Cerebellum (tissue), 4 donors: ENCODE measurements at places on chromosomes 6 and 20.

DNA sequence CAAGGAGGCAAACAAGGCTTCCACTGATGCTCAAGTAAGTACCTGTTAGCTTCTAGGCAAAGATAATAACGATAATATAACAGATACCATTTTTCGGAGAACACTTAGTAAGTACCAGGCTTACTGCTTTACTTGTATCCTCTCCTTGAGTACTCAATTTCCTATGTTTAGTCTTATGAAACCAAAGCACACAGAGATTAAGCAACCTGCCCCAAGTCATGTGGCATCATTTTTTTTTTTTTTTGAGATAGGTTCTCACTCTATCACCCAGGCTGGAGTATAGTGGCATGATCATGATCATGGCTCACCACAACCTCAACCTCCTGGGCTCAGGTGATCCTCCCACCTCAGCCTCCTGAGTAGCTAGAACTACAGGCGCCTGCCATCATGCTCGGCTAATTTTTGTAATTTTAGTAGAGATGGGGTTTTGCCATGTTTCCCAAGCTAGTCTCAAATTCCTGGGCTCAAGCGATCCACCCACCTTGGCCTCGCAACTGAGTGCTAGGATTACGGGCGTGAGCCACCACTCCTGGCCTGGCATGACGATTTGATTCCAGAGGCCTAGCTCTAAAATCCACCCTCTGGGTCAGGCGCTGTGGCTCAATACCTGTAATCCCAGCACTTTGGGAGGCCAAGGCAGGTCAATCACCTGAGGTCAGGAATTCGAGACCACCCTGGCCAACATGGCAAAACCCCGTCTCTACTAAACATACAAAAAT lies 14.0 kb downstream of the SPAG4 start:
- no peak for DNase-seq

DNA sequence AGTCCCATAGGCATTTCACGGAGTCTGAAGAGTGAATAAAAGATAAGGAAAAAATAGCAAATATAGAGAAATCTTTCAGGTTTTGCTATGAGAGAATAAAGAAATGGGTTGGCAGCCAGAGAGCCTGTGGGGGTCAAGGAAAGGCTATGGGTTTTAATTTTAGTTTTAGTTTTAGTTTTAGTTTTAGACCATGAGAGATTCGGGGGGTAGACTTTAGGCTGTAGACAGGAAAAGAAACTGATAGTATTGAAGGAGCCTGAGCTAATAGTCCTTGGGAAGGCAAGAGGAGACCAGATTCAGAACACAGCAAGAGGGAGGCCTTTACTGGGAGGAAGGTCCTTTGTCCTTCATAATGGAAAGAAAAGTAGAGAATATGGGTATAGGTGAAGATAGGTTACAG lies 19.3 kb downstream of the DOP1A start:
- DNase-seq: no peak

DNA sequence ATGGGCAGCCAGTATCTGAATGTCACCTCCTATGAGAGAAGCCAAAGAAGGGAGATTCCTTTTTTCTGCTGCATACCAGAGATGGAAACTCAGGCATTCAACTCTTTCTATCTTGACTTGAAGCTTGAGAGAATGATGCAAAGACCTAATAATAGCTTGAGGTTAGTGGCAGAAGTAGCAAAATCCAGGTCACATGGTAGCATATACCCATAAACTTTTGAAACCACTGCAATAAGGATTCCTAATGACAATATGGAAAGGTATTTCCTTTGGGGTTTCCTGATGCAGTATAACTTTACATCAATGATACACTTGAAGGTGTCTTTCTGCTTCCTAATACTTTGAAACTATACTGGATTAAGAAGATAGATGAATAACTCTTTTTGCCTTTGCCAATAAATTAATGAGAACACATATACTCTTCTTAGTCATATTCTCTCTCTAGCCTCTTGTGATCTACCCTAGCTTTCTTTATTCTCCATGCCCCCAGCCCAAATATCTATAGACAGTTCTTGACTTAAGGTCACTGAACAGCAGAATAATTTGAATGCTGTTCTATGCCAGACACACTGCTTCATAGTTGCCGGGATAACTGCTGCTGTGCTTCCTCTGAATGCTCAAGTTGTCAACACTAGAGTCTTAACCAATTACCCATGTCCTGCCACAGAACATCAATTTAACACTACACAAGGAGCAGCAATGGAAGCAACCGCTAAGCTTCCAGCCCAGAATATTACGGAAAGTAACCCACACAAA lies 155.5 kb upstream of the SIM1 start:
- DNase-seq: no peak

DNA sequence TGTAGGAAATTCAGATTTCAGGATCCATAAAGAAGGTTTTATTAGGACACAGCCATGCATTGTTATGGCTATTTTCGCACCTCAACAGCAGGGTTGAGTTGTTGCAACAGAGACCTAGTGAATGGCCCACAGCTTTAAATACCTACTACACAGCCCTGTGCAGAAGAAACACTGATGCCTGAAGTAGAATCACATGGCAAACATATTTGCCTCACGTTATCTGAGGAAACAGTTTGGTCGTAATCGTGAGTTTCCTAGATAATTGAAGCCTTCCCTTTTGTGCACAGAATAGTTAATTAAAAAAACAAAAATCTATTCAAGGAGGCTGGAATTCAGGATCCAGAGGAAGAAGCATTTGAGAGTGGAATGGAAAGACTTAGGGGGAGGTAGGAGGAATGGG lies 55.1 kb downstream of the GCNT2 start:
- no peak for DNase-seq

DNA sequence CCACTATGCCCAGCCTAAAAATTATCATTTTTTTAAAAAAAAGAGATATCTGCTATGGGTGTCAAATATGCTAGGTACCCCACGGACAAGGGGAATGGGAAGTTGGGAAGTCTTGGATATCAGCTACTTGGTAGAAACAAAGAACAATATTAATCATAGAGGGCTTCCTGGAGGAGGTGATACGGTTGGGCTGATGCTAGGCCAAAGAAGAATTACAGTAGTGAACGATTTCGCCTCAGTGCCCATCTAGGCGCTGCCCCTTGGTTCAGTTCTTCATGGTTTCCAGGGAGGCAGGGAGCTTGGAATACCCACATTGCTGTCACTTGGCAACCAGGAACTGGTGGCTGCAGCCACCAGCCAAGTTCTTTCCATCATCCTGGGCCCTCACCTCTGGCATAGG lies 5.5 kb upstream of the PSMF1 start:
- no peak for DNase-seq

DNA sequence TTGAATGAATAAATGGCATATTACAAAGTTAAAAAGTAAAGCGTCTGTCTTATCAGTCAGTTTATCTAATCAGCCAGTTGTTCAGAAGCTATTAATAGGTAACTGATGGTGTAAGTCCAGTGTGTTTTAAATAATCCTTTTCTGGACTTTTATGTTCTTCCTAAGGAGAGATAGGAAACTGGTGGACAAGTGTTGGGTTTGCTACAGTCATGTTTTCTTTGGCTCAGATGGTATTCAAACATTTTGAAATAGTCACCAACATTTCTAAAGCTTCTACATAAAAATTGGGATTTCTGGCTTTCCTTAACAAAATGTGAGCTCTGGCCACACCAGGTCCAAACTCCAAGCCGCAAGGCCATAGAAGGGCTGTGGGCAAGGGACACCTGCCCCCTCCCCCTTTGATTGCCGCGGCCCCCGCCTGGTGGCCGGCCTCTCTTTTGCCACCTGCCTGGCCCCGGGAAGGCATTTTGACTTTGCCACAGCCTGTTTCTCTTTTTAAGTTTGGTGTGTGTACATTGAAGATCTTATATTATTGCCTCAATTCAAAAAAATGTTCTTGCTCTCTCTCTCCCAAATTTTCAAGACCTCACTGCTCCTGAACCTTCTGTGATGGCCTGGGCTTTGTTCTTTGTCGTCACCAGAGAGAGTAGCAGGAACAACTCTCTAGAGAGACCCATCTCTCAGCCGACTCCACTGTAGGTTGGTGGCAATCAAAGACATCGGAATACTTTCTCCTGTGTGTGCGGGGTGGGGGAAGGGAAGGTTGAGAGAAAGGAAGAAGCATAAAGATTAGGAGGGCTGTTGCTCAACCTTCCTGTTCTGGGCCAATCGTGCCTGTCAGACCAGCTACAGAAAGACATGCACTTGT lies 84.0 kb upstream of the ZNF217 start:
- no peak for DNase-seq

- no peak for DNase-seq
These were observed 32.3 kb downstream of the HDDC2 start for GRCh38 chr6:125269328-125269985.

GRCh38 chr6:118743746-118744145 lies 92.4 kb upstream of the CEP85L start:
- DNase-seq: no peak

DNA sequence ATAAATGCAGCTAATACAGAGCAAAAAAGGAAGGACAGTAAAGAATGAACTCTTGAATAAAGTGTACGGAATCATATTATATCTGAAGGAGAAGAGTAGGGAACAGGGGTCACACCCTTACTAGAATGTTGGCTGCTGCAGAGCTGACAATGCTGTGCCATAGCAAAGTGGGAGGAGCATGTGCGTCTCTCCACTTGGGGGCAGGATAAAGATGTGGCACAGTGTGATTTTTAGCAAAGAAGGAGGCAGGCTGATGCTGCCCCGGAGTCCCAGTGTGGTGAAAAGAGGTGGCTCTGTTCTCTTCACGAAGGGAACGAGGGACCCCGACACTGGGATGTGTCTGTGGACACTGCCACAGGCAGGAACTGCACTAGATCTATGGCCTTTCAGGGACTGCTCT lies 67.5 kb downstream of the INSM1 start:
- peak; percentile 45 for DNase-seq

DNA sequence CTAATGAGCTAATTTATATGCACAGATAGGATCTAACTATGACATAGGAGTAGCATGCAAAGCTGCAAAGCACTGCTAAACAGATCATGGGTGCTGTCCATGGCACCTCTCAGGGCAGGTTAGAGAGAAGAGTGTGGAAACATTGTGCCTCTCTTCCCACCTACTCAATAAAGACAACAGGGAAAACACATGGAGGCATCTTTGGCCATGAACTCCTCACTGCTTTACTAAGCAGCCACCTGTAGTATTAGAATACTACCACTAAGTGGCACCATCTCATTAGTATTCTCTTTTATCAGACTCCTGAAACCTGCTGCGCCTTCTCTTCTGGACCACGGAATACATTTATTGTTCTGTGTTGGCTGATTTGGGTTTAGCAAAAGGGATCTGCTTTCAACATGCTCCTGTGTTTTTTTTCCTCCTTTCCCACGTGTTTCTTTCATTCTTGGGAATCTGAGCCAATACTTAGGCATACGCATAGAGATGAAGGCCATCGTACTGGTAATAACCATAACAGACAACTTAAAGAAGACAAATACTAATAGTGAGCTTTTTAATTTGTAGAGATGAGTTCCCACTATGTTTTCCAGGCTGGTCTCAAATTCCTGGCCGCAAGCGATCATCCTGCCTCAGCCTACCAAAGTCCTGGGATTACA lies 9.4 kb upstream of the HDDC2 start:
- peak; percentile 75 for DNase-seq

GRCh38 chr6:147390909-147391536 lies 117.5 kb upstream of the SAMD5 start:
- no peak for DNase-seq

- DNase-seq: no peak
These were observed 117.8 kb upstream of the F13A1 start for GRCh38 chr6:6438286-6438685.

GRCh38 chr20:57308451-57309271 lies 20.9 kb upstream of the SPO11 start:
- DNase-seq: no peak

- no peak for DNase-seq
These were observed 171.6 kb upstream of the CITED2 start for GRCh38 chr6:139546106-139546472.

GRCh38 chr6:153941768-153942167 lies 97.3 kb upstream of the OPRM1 start:
- no peak for DNase-seq

- DNase-seq: no peak
These were observed 41.6 kb downstream of the C6orf15 start for GRCh38 chr6:31070711-31071197.

GRCh38 chr20:32988008-32988407 lies 16.2 kb downstream of the SUN5 start:
- no peak for DNase-seq

GRCh38 chr6:20630136-20630535 lies 95.9 kb downstream of the CDKAL1 start:
- DNase-seq: no peak

DNA sequence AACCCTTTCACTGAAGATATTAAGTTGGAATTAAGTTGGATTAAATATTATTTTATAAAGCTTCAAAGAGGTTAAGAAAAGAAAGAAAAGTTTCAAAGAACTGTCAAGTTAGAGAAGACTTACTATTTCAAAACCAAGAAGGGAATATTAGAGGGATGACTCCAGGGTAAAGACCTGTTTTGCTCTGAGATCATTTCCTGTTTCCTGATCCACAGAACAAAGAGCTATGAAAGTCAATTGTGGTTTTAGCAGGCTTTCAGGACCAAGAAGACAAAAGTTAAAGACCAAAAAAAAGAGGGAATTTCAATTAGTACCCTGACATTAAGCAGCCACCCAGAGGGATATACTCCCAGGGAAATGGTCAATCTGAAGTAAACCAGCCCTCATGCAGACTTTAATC lies 19.4 kb downstream of the ESF1 start:
- DNase-seq: no peak

- peak; percentile 67 for DNase-seq
These were observed 20.0 kb upstream of the TRIM27 start for GRCh38 chr6:28943557-28944411.

GRCh38 chr20:58479726-58480440 lies 35.3 kb downstream of the APCDD1L start:
- DNase-seq: no peak

DNA sequence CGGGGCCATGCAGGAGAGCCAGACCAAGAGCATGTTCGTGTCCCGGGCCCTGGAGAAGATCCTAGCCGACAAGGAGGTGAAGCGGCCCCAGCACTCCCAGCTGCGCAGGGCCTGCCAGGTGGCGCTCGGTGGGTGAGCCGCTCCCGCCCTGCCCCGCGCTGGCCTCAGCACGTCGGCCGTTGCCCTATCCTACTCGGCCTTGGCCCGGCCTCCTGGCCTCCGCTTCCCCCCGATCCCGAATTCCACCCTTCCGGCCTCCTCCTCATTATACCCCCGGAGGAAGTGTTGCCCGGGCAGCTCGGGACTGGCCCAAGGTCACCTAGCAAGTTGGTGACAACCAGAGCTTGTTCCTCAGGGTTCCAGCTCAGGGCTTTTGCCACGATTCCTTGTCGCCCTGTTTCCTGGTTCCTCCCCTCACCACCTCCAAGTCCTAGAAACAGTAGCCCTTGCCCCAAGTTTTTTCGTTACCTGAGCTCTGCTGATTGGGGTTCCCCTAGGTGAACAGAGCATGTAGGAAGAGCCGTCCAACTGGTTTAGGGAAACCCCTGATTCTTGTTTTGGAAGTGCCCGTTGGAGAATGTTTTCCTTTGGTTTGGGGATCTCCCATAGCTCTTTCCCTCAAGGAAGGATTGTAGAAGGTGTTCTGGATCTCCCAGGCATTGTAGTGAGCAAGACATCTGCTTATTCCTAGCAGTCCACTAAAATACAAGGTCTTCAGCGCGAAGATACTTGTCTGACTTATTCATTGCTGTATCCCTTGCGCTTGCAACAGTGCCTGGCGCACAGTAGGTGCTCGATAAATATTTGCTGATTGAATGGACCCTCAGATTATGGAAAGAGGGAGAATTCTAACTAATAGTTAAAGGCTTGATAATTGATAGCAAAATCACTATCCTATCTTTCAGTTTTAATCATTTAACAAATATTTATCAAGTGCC lies 641 bp downstream of the ARFGEF2 start:
- no peak for DNase-seq

GRCh38 chr6:116446399-116446798 lies 14.8 kb upstream of the CALHM6 start:
- DNase-seq: no peak
